ENCODE measurements at places on chromosomes 13 and 19.

GRCh38 chr19:38704488-38705026, 39.7 kb downstream of the CAPN12 start:
- DNase-seq: no peak

- DNase-seq: no peak
Observed at GRCh38 chr13:29125191-29125933, 305.2 kb downstream of the MTUS2 start.

DNA sequence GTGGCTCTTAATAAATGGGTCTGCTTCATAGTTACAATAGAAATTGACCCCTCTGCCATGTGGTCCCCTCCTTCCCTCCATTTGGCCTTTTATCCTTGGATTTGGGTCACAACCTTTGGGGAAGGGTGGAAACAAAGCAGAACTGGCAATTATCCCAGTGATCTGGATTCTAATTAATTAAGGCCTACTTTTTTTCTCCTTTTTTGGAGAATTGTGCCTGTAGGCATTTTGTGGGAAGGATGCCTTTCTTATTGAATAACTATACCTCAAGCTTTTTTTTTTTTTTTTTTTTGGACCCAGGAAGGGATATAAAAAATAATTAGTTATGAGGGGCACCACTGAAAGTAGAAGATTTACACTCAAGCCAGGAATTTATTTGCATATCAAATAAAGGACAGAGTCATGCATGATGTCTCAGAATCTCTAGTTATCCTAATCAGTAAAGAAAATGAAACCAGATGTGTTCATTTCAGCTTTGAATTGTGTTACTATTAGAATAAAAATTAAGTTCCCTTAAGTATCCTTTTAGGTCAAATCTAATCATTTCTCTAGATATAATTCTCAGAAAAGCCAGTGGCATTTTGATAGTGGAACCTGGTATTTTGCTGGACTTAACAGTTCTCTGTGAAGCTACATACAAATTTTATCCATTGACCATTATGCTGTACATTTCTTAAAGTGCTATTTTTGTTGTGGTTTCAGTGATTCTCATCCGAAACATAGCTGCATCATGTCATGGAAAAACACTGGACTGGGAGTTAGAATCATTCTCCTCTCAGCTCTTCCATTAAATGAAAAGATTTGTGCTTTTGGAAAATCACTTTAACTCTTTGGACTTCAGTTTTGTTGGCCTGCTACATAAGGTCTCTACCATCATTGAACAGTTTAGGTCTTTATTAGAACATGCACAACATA, 129.3 kb downstream of the KCNRG start:
- DNase-seq: no peak

DNA sequence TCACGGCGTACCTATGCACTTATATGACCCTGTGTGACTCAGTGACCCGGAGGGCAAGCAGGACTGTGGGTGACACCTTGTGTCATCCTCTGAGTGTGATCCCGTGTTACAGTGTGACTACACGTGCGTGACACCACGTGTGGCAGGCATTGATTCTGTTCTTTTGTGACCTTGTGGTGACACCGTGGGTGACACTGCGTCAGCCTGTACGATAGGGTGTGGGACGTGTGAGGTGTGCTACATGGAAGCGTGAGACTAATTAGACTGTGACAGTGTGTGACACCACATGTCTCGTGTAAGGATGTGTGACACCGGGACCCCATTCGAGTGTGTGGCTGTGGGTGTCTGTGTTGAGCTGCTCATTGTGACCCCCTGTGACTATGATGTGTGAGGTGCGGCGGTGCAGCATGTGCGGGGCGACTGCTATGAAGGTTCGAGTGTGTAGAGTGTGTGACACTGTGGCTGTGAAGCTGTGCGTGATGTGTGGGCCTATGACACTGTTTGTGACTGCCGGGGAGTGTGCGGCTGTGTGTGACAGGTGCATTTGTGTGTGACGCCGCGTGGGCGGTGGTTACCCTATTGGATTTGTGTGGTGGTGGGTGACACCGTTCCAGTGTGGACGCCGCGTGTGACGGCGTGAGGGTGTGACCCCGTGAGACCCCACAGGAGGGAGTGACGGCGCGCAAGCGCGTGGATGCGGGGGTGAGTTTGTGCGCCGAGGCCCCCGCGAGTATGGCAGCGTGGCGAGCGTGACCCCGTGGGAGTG, 399 bp upstream of the SPTBN4 start:
- peak; percentile 21 for DNase-seq

GRCh38 chr13:73421310-73421912, 362.6 kb downstream of the KLF5 start:
- DNase-seq: no peak

DNA sequence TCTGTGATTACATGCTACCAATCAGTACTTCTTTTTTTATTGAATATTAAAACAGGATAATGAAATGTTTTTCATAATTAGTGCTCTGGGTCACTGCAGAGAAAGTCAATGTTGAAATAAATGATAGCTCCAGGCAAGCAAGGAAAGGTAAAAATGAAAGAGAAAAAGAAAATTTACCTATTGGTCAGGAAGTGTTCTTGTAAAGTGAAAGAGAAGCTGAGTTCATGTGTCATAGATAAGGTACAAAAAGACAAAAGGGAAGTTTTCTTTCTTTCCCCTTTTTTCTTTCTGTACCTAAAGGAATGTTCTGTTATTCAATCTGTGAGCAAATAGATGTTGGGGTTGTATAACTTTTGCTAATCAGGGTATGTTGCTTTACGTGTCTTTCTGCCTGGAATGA, 197.0 kb downstream of the PCDH9 start:
- no peak for DNase-seq

GRCh38 chr13:84126671-84127171, 244.4 kb upstream of the SLITRK1 start:
- DNase-seq: no peak

- no peak for DNase-seq
Observed at GRCh38 chr19:34678085-34678412, 571 bp downstream of the ZNF302 start.

DNA sequence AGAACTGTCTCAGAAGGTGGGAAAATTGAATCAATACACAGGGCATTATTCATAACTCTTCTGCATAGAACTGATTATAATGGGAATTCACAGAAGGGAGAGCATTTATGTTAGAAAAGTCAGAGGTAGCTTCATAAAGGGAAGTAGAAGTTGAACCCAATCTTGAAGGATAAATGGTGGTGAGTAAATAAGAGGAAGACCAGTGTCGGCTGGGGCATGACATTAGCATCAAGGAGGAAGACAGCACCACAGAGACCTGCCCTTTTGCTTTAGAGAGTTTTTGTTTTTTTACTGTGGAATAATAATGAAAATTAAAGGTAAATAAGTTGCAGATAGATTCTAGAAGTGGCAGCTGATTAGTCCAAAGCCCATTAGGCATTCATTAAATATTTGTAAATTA, 21.9 kb downstream of the CDC16 start:
- no peak for DNase-seq

GRCh38 chr19:50562996-50563395, 5.2 kb downstream of the LRRC4B start:
- DNase-seq: no peak

GRCh38 chr13:33610438-33611120, 207.4 kb upstream of the RFC3 start:
- peak; percentile 85 for DNase-seq

- no peak for DNase-seq
Observed at GRCh38 chr19:7658219-7658686, 10.6 kb upstream of the RETN start.

DNA sequence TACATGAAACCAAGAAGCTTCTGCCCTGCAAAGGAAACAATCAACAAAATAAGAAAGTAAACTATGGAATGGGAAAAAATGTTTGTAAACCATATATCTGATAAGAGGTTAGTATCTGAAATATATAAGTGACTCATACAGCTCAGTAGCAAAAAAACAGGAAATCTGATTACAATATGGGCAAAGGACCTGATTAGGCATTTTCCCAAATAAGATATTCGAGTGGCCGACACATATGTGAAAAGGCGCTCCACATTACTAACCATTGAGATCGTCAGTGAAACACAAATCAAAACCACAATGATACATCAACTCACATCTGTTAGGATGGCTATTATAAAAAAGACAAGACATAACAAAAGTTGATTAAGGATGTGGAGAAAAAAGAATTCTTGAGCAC, 2818.6 kb upstream of the PCDH20 start:
- no peak for DNase-seq

- DNase-seq: no peak
Observed at GRCh38 chr13:40146063-40146462, 490.6 kb downstream of the COG6 start.

GRCh38 chr13:66489586-66489985, 740.5 kb downstream of the PCDH9 start:
- DNase-seq: no peak

- DNase-seq: no peak
Observed at GRCh38 chr13:113231306-113232207, 22.1 kb downstream of the CUL4A start.

GRCh38 chr19:39194832-39195542, 1.8 kb upstream of the NCCRP1 start:
- DNase-seq: no peak

DNA sequence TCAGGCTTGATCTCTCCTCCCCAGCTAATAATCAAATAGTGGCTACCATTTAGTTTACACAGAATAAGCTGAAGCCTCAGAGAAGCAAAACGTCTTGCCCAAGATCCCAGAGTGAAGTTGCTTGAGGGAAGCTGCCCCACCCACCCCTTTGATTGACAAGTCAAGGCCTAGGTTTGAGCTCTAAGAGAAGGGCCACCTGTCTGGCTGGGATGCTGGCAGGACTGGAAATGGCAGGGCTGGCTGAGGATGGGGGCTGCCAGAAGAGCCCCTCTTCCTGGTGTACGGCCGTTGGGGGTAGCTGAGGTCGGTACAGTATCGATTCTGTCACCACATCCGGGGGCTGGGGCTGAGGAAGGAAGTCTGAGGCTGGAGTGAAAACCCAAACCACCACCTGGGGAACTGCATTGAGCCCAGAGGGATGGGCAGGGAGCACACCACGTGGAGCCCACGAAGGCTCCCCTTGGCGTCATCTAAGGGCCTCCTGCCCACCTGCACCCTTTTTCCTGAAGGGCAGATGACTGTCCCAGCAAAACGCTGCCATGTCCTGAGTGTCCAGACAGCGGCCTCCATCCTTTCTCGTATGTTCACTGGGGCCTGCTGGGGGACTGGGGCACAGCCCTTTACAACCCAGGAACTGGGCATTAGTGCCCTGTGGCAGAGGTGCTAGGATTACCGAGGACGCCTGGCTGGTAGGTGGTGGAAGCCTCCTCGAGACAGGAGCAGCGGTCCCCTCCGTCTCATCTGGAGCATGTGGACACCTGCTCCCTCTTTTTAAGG, 1.4 kb upstream of the PRKD2 start:
- DNase-seq: no peak

DNA sequence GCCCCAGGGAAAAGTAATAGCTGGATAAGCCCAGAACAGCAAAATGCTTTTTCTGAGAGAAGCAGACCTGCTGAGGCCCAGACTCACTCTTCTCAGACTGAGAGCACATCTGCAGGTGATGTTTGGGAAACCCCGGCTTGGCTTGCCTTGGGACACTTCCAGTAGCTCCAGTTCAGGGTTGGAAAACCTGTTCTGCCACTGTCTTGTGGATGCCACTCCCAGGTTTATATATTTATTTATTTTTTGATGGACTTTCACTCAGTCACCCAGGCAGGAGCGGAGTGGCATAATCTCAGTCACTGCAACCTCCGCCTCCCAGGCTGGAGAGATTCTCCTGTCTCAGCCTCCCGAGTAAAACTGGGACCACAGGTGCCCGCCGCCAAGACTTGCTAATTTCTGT, 8.0 kb upstream of the SMARCA4 start:
- no peak for DNase-seq

DNA sequence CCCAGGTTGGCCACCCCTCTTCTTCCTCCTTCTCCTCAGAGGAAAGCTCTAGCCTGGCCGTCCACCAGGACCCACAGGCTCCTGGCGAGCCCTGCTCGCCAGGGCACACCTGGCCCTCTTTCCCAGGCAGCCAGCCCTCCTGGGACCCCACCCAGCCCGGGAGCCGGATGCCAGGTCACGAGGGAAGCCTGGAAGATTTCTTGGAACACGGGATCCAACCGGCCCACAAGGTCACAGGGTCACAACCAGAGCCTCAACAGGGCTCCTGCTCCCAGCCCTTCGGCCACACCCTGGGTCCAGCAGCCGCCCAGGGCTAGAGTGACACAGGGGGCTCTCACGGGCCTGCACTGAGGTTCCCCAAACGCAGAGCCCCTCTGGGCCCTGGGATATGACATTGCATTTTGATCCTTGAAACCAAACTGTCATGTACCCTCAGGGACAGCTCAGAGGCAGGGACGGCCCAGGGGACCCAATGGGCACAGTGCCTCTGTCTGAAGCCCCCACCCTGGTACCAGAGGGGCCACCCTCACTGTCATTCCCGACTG, 5.5 kb downstream of the MKNK2 start:
- DNase-seq: no peak

GRCh38 chr13:100130092-100130491, 41.2 kb downstream of the PCCA start:
- DNase-seq: no peak

All from heart left ventricle (tissue), 16 donors.